Stimulated activated CD4-positive, alpha-beta T cell treated with anti-CD3 and anti-CD28 coated beads, Interleukin-15, amount 100 ng/mL, for 48 hours (primary cell): ENCODE measurements at places on chromosomes 3 and 15.

DNA sequence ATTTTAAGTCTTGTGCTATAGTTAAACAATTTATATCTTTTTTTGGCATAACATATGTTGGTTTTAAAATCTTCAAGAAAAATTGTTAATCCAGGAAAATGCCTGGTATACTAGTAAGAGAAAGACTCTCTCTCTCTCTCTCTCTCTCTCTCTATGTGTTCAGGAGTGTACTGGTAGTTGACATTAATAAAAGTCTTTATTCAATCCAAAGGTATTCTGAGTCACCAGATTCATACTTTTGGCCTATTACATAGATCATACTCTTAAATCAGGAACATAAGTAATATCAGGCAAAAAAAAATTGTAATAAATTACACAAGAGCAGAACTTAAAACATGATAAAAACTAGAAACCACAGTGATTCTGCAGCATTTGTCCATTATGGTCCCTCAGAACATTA lies 70.2 kb downstream of the TFG start:
- no peak for DNase-seq

DNA sequence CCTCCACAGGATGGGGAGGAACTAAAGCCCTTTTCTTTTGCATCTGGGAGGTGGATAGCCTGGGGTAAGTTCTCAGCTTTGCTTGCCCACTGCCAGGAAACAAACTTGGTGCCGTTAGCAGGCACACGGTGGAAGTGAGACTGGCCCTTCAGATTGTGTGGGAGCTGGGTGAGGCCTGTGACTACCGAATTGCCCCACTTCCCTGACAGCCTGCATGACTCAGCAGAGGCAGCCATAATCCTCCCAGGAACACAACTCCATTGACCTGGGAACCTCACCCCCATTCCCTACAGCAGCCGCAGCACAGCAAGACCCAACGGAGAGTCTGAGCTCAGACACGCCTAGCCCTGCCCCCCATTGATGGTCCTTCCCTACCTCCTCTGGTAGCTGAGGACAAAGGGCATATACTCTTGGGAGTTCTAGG lies 282.6 kb downstream of the KLF13 start:
- DNase-seq, result no peak

DNA sequence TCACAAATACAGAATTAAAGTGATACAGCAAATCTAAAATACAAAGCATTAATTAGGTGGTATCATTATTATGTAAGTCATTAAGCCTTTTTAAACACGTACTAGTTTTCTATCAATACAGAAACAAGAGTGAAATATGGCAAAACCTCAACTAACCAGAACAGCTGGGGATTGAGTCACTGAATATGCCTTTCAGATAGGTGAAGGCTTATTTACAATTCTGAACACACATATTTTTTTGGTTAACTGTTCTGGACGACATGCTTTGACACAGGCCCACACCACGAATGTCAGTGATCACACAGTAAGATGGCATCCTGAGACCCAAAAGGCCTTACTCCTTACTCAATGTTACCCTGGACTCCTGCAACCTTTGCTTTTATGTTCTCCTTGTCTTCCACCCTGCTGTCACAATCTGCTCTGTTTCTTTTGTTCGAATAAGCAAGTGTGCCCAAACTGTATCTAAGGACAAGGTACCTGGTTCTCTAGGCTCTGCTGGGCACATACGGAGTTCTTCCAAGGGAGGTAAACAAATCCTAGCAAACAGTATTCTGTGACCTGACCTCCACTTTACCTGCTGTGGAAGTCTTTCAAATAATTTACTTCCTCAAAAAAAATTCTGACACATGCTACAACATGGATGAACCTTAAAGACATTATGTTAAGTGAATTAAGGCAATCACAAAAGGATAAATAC lies 7.0 kb downstream of the SFMBT1 start:
- no peak for DNase-seq

- no peak for DNase-seq
These were observed 737.5 kb upstream of the LMCD1 start for GRCh38 chr3:7764115-7764514.

- no peak for DNase-seq
These were observed 3.5 kb downstream of the HEXA start for GRCh38 chr15:72372361-72372760.

- DNase-seq, result no peak
These were observed 509.6 kb downstream of the IGSF11 start for GRCh38 chr3:118525077-118525476.

GRCh38 chr3:177483182-177483967 lies 286.1 kb upstream of the TBL1XR1 start:
- DNase-seq, result no peak

DNA sequence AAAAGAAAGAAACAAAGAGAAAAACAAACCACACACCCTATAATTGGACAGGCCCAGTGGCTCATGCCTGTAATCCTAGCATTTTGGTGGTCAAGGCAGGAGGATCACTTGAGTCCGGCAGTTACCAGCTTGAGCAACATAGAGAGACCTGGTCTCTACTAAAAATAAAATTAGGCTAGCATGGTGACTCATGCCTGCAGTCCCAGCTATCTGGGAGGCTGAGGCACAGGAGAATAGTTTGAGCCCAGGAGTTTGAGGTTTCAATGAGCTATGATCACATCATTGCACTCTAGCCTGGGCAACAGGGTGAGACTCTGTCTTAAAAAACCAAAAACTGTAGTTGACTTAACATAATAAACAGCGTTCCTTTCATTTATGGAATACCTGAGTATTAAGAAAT lies 72.3 kb upstream of the ST3GAL6 start:
- no peak for DNase-seq

DNA sequence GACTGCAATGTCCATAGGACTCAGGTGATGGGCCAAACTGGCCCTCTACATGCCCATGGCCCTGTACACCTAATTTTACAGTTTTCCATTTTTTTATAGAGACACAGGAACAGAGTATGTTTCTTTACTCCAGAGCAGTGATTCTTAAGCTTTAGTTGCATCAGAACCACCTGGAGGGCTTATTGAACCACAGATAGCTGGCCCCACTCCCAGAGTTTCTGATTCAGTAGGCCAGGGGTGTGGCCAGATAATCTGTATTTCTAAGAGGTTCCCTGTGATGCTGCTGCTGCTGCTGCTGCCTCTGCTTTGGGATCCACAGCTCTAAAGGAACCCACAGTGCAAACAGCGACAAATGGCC lies 5.1 kb downstream of the RBP1 start:
- no peak for DNase-seq

DNA sequence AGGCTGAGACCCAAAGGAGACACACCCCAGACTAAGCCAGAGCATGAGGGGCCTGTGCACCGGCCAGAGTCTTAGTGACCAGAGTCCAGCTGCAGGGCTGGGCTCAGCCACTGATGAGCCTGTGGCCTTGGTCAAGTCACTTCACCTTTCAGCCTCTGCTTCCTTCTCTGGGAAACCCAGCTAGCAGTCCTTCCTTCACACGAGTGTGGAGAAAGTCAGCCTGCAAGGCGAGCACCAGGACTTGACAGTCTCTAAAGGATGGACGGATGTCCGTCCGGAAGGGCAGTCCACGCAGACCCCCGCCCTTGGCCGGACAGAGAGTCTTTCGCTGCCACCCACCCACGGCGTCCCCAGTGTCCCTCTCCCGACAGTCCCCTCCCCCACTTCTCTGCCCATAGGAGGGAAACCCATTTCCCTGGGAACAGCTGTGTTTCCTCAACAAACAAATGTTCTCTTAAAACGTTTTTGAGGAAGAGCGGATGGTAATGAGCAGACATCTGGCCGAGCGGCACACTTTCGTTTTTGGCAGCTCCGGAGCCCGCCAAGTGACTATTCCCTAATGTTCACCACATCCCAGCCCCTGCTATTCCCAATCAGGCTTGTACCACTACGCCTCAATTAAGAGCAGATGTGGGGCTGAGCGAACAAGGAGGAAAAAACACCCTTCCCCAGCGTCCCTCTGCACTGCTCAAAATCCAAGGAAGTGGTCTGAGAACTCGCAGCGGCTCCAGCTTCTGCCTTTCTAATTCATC lies 129.1 kb upstream of the SMAD3 start:
- no peak for DNase-seq

- no peak for DNase-seq
These were observed 679.3 kb downstream of the OTOL1 start for GRCh38 chr3:162175878-162176277.

DNA sequence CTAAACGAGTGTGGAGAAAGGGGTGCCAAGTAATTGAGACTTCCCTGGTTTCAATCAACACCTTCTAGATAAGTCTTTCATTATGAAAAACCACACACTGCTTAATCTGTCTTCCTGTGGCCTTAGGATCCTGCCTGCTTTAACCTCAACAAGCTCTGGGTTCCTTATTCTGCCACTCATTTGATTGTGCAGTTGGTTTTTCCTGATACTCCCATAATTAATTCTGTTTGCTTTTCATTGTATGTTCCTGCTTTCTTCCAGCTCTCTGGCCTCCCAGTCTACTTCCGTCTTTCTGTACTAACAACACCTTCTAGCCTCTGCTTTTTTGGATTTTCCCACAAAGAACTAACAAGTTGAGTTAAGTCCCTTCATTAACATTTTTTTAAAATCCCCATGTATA lies 20.2 kb upstream of the GCNT3 start:
- DNase-seq, result no peak

GRCh38 chr15:73599934-73600333 lies 33.3 kb downstream of the NPTN start:
- no peak for DNase-seq

DNA sequence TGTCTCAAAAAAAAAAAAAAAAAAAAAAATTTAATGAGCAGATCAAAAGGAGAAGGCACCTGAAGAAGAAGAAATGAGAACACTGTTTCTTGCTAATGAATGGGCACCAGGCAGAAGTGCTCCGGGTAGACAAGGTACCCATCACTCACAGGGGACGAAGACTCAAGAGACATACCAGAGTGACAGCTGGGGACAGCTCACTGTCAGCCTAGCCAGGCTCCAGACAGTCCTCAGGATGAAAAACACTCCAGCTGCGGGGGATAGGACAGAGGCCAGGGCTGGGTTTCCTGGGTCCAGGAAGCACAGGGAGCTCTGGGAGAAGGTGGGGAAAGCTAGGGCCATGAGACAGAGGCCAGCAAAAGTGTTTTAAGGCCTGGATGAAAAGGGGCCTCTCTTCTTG lies 48.5 kb upstream of the PARL start:
- no peak for DNase-seq

GRCh38 chr3:140467796-140468315 lies 210.0 kb upstream of the TRIM42 start:
- no peak for DNase-seq

- no peak for DNase-seq
These were observed 38.0 kb downstream of the MEF2A start for GRCh38 chr15:99603828-99604227.

DNA sequence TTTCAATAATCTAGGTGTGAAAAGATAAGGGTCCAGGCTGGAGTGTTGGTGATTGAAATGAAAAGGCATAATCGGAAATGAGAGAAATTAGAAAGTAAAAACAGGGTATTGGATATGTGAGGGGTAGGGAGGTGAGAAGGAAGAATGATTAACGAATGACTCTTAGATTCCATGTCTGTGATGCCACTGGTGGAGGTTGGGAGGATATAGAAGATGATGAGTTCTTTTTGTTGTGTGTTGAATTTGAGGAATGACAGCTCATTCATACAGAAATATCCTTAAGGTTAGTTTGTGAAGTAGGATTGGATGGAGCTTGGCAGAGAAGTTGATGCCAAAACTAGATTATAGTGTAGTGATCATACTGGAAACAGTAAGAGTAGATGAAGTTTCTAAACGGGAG lies 72.2 kb upstream of the CCNL1 start:
- no peak for DNase-seq

- DNase-seq, result no peak
These were observed 26.9 kb downstream of the BFSP2 start for GRCh38 chr3:133426721-133427120.

- DNase-seq, result no peak
These were observed 45.2 kb downstream of the CDAN1 start for GRCh38 chr15:42691770-42692169.

DNA sequence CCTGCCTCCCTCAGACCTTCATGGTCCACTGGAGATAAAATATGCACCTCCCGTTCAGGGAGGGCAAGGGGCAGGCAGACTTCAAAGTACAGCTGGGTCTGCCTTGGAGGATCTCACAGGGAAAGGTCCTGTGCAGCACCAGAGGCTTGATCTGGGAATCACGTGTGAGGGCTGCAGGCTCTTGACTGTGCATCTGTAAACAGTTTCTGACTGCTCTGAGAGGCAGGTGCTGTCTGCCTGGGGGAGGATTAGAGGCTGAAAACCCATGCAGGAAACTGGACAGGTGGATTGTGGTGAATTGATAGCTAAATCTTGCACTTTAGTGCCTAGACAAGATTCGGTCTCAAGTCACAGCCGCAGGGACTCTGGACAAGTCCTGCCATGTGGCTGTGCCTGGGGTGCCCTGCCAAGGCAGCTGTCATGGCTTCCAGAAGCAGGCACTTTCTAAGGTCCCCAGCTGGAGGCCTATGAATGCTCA lies 239.3 kb downstream of the EPHB1 start:
- DNase-seq, result no peak

- no peak for DNase-seq
These were observed 793 bp downstream of the SLC30A4 start for GRCh38 chr15:45521596-45522327.

DNA sequence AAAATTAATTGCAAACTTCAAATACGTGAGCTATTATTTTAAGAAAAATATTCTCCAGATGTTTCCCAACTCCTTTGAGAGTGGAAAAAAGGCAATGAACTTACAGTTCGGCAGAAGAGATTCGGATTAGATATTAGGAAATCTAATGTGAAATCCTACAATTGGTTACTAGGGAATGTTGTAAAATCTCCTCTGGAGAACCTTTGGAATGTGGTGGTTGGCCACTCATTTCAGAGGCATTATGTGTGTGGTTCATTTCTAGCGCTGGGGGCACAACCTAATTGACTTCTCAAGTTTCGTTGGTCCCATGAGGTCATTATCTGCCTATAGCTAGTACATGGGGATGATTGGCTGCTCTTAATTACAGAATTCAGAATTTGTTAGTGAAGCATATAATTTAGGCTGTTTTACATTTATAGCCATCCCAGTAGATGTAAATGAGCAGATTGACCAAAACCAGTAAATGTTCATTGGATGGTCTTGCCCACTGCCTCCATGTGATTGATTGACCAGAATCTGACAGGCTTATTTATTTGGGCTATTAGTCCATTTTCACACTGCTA lies 34.6 kb upstream of the CMSS1 start:
- no peak for DNase-seq

DNA sequence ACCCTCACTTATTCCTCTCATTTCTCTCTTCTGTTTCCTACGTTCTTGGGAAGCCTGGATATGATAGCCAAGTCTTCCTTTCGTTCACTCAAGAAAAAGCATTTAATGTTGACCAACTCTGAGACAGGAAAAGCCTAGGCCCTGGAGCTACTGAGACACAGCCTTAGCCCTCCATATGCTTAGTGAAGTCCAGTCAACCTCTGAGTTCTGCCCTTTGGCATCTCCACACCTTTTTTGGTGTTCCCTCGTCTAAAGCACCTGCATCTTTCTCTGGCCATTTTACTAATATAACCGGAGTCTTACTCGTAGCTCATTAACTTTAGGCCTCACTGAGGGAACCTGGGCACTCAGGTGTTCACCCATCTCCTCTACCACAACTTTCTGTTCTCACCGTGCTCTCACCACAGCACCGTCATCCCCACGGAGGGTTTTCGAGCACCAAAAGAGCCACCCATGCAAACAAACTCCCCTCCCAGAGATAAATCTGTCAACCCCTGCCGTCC lies 632 bp downstream of the MTHFS start:
- no peak for DNase-seq

GRCh38 chr3:53948174-53948573 lies 56.5 kb upstream of the SELENOK start:
- no peak for DNase-seq

GRCh38 chr15:35305946-35306345 lies 220.9 kb upstream of the NANOGP8 start:
- no peak for DNase-seq

- DNase-seq, result no peak
These were observed 35.1 kb upstream of the PPARG start for GRCh38 chr3:12253516-12254343.
